Immature natural killer cell (primary cell): ENCODE measurements at places on chromosomes 12 and 14. TPM values are rescaled to one million over a fixed set of nuclear protein-coding genes. Genes with fewer than 3 reads are reported as not detected.

Gene TEDC1
- polyA plus RNA-seq, result 15.9 TPM

Gene PLD4
- 2.3 TPM for polyA plus RNA-seq

Gene CBLN3
- polyA plus RNA-seq, result not detected

Gene SLC2A14
- polyA plus RNA-seq, result not detected

Gene TAS2R31
- polyA plus RNA-seq, result not detected

Gene ADIPOR2
- 4.6 TPM for polyA plus RNA-seq

Gene PLEKHD1
- 0.08 TPM for polyA plus RNA-seq
